ENCODE measurements at places on chromosomes 5 and 9. TPM values are rescaled to one million over a fixed set of nuclear protein-coding genes. Genes with fewer than 3 reads are reported as not detected.

DNA sequence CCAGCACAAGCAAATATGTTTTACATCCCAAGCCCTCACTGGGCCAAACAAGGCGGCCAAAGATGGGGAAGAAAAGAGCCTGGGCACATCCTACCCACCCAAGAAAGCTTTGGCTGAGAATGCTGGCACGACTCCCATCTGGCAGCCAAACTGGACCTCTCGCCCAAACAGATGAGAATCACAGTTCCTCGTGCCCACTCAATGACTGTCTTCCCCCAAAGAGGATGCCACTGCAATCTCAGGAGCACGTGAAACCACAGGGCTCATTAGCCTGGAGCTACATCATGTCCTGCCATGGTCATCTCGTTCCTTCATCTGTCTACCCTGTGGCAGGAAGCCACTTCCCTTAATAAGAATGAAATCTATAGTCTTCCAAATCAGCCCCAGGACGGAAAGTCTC is 536.8 kb downstream of the BNC2 start:
- H3K4me3 ChIP-seq = no peak overlapping the region
- peaks cover 36% of the 10 kb centered on the region for H3K4me1 ChIP-seq
- no peaks in the 10 kb centered on the region for H3K36me3 ChIP-seq
- H3K27ac ChIP-seq = no peak overlapping the region
- no peaks in the 10 kb centered on the region for H3K27me3 ChIP-seq

DNA sequence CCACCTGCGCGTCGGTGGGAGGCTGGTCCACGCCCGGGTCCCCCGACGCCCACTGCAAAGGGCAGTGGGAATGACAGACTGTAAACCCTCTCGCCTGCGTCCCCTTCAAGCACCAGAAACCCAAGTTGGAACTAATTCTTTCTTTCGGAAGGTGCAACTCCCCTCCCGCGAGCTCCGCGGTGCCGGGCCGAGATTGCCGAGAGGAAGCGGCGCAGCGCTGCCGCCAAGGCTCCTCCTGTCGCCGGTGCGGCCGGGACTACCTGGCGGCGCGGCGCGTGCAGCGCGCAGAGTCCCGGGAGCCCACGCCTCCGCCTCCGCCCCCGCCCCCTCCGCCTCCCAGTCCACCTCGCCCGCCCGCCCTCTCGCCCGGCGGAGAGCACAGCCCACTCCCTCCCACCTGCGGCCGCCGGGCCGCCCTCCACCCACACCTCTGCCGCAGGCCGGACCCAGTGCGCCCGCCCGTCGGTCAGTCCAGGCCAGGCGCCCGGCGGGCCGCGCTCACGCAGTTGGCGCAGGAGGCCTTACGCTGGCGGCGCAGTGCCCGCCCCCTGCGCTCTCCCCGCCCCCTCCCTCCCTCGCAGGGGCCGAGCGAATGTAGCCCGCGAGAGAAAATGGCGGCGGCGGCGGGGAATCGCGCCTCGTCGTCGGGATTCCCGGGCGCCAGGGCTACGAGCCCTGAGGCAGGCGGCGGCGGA is at the start of gene MAP3K1:
Gene MAP3K1, plus strand, starts transcription at position 587 of the 695 bp plus-strand sequence. Its CDS starts 25 bp downstream, at position 612.
- DNase-seq = peak; percentile 60
- H3K27me3 ChIP-seq = no peaks in the 10 kb centered on the region
- no peaks in the 10 kb centered on the region for H3K4me1 ChIP-seq
- no peaks in the 10 kb centered on the region for H3K36me3 ChIP-seq

TXNDC8 gene
- total RNA-seq = not detected

- H3K4me1 ChIP-seq = no peaks in the 10 kb centered on the region
- H3K27me3 ChIP-seq = no peaks in the 10 kb centered on the region
- H3K27ac ChIP-seq = no peak overlapping the region
- no peak for DNase-seq
- H3K36me3 ChIP-seq = no peaks in the 10 kb centered on the region
- H3K4me3 ChIP-seq = no peak overlapping the region
Observed at GRCh38 chr9:18023332-18023731, 444.5 kb downstream of the SH3GL2 start.

AQP3 gene
- total RNA-seq = 2,712 TPM

DNA sequence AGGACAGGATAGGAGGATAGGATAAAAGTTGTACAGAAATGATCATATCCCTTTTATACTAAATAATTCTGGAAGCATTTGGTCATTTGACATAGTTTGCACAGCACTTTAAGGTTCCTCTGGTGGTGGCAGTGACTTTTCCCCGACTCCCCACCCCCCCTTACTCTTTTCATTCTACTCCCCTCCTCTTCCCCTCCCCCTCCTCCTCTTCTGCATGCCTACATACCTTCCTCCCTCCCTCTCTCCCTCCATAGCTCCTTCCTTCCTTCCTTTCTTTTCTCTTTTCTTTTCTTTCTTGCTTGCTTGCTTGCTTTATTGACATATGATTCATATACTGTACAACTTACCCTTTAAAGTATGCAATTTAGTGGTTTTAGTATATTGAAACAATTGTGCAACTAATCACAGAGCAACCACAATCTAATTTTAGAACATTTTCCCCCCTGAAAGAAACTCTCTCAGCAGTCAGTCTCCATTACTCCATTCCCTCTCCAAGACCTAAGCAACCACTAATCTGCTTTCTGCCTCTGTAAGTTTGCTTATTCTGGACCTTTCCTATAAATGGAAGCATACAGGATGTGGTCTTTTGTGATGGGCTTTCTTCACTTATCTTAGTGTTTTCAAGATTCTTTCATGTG is 159.0 kb downstream of the HACD4 start:
- no peaks in the 10 kb centered on the region for H3K27me3 ChIP-seq
- no peaks in the 10 kb centered on the region for H3K36me3 ChIP-seq
- no peak overlapping the region for H3K27ac ChIP-seq

DNA sequence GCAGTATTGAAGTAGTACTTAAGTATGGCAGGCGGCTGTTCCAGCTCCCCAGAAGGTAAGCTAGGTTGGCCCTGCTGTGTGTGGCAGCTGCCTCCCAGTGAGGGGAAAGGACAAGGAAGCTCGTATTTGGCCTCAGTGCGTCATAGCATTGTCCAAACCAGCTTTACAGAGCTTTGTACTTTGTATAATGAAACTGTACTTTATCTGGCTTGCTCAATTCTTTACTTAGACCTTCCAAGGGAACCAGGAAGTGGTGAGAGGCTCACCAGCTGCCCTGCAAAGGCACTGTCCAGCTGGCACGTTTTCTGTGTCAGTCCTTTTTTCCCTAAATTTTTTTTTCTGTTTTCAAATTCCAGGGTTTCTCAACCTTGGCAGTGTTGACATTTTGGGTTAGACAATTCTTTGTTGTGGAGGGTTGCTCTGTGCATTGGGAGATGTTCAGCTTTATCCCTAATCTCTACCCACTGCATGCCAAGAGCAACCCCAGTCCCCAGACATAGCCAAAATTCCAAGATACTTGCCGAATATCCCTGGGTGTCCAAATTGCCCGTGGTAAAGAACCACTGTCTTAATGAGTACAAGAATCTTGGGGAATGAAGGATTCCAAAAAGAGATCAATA is 474.5 kb downstream of the LRRC70 start:
- H3K4me3 ChIP-seq = no peak overlapping the region
- no peaks in the 10 kb centered on the region for H3K4me1 ChIP-seq
- no peaks in the 10 kb centered on the region for H3K36me3 ChIP-seq
- no peak for DNase-seq
- H3K27ac ChIP-seq = no peak overlapping the region

DNA sequence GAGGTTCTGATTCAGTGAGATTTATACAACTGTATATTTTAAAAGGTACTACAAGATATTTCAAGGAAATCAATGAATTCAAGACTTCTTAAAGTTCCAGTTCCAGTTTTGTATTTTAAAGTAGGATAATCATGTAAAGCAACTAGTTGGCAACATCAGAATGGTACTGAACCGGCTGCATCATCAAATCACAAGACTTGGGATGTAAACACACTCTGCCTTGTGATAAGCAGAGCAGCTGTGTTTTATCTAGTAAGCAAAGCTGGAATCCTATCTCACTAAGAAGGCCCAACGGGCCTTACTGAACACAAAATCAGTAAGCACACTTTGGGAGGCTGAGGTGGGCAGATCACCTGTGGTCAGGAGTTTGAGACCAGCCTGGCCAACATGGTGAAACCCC is 327.2 kb upstream of the NREP start:
- no peaks in the 10 kb centered on the region for H3K36me3 ChIP-seq
- no peak for DNase-seq
- H3K4me3 ChIP-seq = no peak overlapping the region
- H3K27me3 ChIP-seq = no peaks in the 10 kb centered on the region
